Activated T-helper 1 cell treated with anti-CD3 and anti-CD28 coated beads, Interleukin-12 subunit alpha, Interleukin-12 subunit beta, Interleukin-2, Interleukin-4 antibody, amounts not matched to agents 30 ng/mL and 10 ng/mL and 1 ng/mL, durations not matched to agents 14 hours and 24 hours and 36 hours (primary cell): ENCODE measurements at places on chromosomes 6 and 20. TPM values are rescaled to one million over a fixed set of nuclear protein-coding genes. Genes with fewer than 3 reads are reported as not detected.

DNA sequence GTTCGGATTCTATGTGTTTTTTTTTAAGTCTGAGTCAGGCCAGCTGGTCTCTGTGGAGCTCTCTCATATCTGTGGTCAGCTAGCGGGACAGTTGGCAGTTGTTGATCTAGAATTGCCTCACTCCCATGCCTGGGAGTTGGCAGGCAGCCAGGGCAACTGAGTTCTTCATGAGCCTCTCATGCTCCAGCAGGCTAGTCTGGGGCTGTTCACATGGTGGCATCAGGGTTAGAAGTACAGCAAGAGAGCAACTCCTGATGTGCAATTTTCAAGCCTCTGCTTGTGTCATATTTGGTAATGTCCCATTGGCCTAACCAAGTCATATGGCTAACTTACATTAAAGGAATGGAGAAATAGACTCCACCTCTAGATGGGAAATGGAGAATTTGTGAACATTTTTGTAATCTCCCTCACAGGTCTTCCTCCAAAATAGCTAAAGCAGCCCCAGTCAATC lies 6.7 kb upstream of the IFT52 start:
- no peaks in the 10 kb centered on the region for H3K4me1 ChIP-seq
- H3K27ac ChIP-seq: no peak overlapping the region
- peaks cover 5% of the 10 kb centered on the region for H3K27me3 ChIP-seq
- DNase-seq: no peak
- H3K4me3 ChIP-seq: no peak overlapping the region

- peak; percentile 56 for DNase-seq
- H3K4me1 ChIP-seq: peaks cover 68% of the 10 kb centered on the region
- H3K4me3 ChIP-seq: peak overlapping the region; percentile 98
- peak overlapping the region; percentile 99 for H3K27ac ChIP-seq
- H3K27me3 ChIP-seq: peaks cover 2% of the 10 kb centered on the region
Observed at GRCh38 chr6:20404641-20405032, 3.0 kb downstream of the E2F3 start.

GRCh38 chr6:44732243-44732642 lies 344.7 kb downstream of the CDC5L start:
- H3K27ac ChIP-seq: no peak overlapping the region
- DNase-seq: no peak
- no peaks in the 10 kb centered on the region for H3K36me3 ChIP-seq
- no peak overlapping the region for H3K4me3 ChIP-seq

GRCh38 chr20:44125332-44126127 lies 61.5 kb downstream of the JPH2 start:
- no peak overlapping the region for H3K4me3 ChIP-seq
- no peaks in the 10 kb centered on the region for H3K4me1 ChIP-seq
- no peaks in the 10 kb centered on the region for H3K36me3 ChIP-seq

- H3K4me1 ChIP-seq: peaks cover 39% of the 10 kb centered on the region
- H3K27me3 ChIP-seq: no peaks in the 10 kb centered on the region
- H3K4me3 ChIP-seq: peak overlapping the region; percentile 95
- H3K36me3 ChIP-seq: peaks cover 27% of the 10 kb centered on the region
Observed at GRCh38 chr6:89081129-89081422, 525 bp downstream of the PNRC1 start.

PGC gene
- 0.60 TPM in 1 of 2 replicates, not detected in the other for total RNA-seq

SAPCD1 gene
- 16.7 and 17.0 TPM in 2 replicates for total RNA-seq

ZNF292 gene
- total RNA-seq: 50.1 and 51.7 TPM in 2 replicates

PRND gene
- total RNA-seq: not detected in 2 replicates

FAM209B gene
- total RNA-seq: 1.2 and 1.4 TPM in 2 replicates

GPX5 gene
- total RNA-seq: not detected in 2 replicates
